ENCODE measurements at places on chromosomes 5 and 9.

- no peak for DNase-seq
These were observed 48.7 kb downstream of the RXRA start for GRCh38 chr9:134375011-134375390.

GRCh38 chr9:28583832-28584231 is 1010.6 kb upstream of the C9orf72 start:
- DNase-seq = no peak

DNA sequence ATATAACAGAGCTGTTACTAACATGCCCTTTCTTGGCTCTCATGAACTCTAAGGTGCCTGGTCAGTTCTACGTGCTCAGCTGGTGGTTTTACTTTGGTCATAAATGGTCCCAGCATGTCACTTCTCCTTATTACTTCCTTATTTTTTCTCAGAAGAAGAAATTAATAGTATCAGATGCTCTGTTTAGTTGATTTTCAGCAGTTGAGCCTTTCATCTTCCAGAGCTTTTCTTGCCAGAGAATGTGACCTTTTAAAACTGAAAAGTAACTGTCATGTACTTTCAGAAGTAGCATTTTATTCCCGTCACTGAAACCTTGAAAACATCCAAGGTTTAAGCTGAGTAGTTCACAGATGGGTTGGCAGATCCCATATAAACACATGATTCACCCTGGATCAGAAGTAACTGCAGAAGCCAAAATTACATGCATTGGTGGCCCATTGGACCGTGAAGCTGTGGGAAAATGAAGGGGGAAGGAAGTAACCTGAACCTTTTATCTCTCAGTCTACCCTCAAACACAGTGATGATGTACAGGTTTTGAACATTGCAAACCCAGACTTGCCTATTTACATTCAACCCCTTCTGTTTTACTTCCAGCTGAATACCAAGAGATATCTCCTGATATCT is 50.5 kb downstream of the HACD4 start:
- DNase-seq = no peak

DNA sequence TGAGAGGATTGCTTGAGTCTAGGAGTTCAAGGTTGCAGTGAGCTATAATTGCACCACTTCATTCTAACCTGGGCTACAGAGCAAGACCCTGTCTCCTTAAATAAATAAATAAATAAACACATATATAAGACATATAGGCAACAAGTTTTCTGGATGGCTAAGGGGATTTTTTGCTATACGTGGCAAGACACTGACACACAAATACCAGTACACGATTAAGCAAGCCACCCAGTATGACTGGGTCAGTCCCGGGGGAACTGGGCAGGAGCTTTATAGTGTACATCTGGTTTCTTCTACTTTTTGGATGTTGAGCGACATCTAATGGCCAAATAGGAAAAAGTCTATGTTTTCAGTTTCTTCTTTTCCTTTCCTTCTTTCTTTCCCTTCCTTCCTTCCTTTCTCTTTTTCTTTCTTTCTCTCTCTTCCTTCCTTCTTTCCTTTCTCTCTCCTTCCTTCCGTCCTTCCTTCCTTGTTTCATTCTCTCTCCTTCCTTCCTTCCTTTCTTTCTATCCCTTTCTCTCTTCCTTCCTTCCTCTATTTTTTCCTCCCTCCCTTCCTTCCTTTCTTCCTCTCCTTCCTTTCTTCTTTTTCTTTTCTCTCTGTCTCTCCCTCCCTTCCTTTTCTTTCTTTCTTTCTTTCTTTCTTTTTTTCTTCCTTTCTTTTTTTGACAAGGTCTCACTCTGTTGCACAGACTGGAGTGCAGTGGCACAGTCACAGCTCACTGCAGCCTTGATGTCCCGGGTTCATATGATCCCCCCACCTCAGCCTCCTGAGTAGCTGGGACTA is 47.0 kb upstream of the PLIN2 start:
- DNase-seq = no peak

DNA sequence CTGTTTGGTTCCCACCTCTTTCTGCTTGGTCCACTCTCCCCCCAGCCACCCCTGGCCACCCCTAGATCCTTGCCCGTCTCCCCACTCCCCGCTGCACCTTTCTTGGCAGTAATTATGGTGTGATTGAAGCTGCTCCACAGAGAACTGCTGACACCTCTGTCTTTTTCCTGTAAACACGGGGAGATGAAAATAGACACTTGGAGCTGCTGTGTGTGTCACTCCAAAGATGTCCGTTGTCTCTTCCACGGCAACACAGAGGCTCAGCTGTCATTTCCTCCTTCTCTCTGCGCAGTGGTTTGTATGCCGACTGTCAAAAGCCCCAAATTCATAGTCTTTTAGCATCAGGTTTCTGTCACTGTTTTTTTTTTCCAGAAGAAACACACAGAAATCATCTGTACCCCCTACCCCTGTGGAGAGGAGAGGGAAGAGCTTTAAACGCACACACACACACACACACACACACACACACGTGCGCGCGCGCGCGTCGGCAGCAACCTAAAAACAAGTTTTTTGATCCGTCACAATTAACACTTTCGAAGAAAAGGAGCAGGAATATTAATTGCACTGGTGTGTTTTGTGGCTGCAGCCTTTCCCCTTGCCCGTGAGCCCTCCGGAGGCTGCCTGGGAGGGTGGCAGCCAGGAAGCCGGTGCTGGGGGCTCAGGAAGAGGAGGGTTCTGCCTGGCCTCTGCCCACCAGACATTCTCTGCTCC is 39.8 kb downstream of the ASS1 start:
- DNase-seq = no peak

DNA sequence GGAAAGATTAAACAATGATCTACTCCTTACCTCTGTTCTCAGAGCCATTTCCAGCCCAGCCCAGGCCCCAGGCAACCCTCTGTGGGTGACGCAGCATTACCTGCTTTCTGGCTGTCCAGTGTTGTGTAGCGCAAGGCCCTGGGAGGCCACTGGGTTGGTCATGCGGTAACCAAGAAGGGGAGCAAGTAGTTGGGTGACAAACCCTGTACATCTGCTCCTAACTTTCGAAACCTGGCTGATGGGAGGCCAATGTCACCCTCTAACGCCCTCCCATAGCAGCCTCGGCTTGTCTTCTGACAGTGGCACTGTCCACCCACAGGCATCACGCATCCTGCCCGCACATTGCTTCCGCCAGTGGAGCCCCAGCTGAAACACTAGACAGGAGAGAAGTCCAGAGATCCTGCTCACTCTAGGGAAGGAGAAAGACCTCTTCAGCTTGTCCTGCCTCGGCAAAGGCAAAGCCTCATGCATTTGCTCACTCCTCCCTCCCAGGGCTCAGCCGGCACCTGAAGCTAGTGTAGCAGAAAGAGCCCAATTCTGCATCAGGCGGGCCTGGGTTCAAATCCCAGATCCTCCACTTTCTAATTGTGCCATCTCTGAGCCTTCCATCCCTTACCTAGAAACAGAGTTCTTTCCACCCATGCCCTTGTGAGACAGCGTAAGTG is 94.6 kb downstream of the ADAMTS2 start:
- DNase-seq = no peak

DNA sequence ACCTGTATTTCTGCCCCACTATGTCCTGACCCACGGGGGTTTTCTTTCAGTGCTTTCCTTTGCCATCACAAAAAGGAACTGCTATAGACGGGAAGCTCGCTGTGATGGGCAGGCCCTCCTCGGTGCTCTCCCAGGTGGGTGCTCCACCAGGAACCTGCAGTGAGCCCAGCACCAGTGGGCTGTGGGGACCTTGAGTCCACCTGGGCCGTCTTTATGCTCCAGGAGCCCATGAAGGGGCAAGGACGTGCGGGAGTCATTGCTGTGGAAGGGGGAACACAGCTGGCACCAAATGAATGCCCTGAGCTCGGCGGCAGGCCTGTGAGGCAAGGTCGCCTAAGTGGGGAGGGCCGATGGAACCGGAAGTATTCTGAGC is 36.7 kb upstream of the SLC6A3 start:
- DNase-seq = no peak

GRCh38 chr9:87594194-87594593 is 96.5 kb downstream of the DAPK1 start:
- DNase-seq = no peak

GRCh38 chr5:65695162-65695755 is 26.6 kb downstream of the SGTB start:
- DNase-seq = no peak

- DNase-seq = no peak
These were observed 729.3 kb downstream of the CDH18 start for GRCh38 chr5:19258686-19259085.

DNA sequence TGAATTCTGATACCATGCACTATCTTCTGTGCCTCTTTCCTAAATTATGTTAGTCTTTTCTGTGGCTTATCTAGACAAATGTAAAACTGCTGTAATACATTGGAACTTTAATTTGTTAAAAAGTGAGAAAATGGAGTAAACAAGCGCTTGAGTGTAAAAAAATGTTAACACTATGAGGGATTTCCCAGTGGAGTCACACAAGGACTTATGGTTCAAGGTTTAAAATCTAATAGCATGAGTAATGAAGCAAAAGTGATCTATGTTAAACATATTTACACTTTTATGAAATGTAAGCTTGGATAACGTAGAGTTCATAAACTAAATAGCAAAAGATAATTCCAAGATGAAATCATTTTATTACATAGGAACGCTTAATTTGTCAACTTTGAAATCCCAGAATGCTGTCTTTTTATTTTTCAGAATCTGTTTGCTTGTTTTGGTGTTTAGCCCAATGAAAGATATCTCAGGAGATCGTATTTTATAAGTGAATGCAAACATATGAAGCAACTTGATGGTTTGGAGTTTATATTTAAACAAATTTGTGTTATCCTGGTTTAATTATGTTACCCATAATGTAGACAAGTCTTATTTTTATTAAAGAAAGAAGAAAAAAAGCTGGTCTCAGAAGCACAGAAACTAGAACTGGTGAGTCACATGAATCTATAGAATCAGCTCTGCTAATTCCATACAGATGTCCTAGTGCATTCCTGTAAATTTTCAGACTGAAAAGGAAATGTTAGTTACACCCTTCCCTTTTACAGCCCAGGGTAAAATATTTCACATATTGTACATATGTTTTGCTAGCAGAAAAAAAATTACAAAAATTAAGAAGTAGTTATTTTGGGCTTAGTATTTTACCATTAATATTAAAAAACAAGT is 34.2 kb upstream of the FBN2 start:
- DNase-seq = no peak

DNA sequence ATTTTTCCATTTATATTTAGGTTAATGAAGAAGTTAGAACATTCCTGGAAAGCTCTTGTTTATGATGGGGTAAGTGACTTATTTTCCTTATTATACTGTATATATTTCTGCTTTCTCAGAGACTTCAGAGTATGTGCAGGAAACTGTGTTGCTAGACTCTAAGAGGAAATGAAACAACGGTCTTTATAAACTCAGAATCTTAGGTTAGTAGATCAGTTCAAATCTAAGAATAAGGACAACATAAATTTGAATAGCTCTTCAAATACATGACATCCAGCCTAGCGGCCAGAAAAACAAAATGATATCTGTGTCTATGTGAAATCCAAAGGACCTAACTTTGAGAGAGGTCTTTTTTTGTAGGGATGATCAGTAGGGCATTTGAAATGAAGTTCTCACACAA is 94.3 kb downstream of the PRKACG start:
- DNase-seq = no peak

- no peak for DNase-seq
These were observed 83.3 kb downstream of the AOPEP start for GRCh38 chr9:94809778-94810177.

GRCh38 chr9:76198336-76198735 is 195.9 kb downstream of the RFK start:
- DNase-seq = no peak

GRCh38 chr5:135221187-135221473 is 177.9 kb downstream of the MACROH2A1 start:
- DNase-seq = no peak

- no peak for DNase-seq
These were observed 4.0 kb downstream of the VAV2 start for GRCh38 chr9:133987946-133988665.

- DNase-seq = no peak
These were observed 12.0 kb downstream of the FBXW2 start for GRCh38 chr9:120781236-120781635.

- no peak for DNase-seq
These were observed 408.3 kb downstream of the DMRT2 start for GRCh38 chr9:1458503-1458902.

GRCh38 chr5:129905473-129906176 is 1.4 kb downstream of the CHSY3 start:
- no peak for DNase-seq

DNA sequence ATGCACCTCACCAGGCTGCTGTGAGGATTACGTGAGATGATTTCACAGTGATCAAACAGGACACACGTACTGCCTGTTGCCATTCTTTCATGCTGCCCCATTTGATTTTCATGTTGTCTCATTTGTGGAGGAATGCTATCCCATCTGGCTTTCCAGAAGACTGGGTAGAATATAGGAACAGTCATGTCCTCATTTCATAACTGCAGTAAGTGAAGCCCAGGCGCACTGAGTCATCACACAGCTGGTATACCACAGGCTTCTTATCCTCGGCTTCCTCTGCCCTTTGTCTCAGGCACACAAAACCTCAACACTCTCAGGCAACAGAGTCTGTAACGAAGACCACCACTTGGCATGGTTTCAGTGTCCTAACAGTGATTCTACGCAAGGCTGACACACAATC is 62.3 kb downstream of the LHFPL2 start:
- DNase-seq = no peak

- no peak for DNase-seq
These were observed 506.9 kb downstream of the LRRC70 start for GRCh38 chr5:63085561-63085960.

- DNase-seq = no peak
These were observed 16.6 kb upstream of the PSMD5 start for GRCh38 chr9:120859361-120859760.

DNA sequence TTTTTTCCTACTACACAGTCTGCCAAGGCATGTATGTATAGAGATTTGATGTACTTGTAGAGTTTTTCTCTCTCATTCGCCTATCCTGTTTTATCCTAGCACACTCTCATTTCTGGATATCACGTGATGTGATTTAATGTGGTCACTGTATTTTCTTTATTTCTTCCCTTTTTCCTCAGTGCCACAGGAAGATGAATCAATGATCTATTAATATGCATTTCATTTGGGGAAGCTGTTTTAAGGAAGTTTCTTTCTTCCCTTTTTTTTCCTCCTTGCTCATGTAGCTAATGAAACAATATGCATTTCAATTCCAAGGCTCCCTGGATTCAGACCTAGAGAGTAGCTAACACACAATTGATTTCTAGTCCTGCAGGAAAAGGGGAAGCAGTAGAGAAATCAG is 506.3 kb upstream of the WWC1 start:
- DNase-seq = no peak

- DNase-seq = no peak
These were observed 141.4 kb downstream of the EBF1 start for GRCh38 chr5:158958021-158958994.

- no peak for DNase-seq
These were observed 611 bp downstream of the CIZ1 start for GRCh38 chr9:128190516-128191405.

GRCh38 chr9:74447451-74448193 is 49.5 kb upstream of the RORB start:
- no peak for DNase-seq

- DNase-seq = no peak
These were observed 390.6 kb downstream of the DNAH5 start for GRCh38 chr5:13553896-13554295.

All from stimulated activated CD8-positive, alpha-beta memory T cell treated with anti-CD3 and anti-CD28 coated beads, Interleukin-15, amount 100 ng/mL, for 1 hour (primary cell).